HCT116 (cell line): ENCODE measurements at places on chromosomes 3 and 15. TPM values are rescaled to one million over a fixed set of nuclear protein-coding genes. Genes with fewer than 3 reads are reported as not detected.

Gene C3orf38
- 18.6 TPM for total RNA-seq

Gene ACKR2
- total RNA-seq = 0.76 TPM

Gene TSPAN3
- total RNA-seq = 140 TPM

Gene GPR149
- total RNA-seq = not detected

Gene ATP13A5
- total RNA-seq = not detected

Gene EEF1AKMT4
- 10.5 TPM for total RNA-seq

Gene CADM2
- not detected for total RNA-seq
